ENCODE measurements at places on chromosomes 1 and 21.
A peak's percentile ranks its signal among the peaks of the same experiment; 100 is the strongest.

DNA sequence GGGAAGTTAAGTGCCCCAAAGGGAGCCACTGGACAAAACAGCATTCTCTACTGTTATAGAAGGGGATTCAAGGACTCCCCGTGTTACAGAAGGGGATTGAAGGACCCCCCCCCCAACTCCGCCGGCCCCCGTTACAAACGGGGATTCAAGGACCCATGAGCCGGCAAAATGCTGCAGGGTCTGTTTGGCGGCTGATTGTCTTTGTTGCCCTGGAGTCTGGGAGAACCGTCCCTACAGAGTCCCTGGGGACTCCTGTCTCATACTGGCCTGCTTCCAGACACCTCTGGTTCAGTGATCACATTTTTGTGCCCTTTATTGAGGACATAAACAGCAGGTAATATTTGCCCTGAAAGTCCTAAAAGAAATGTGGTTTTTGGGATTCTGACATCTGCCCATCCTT lies 96.4 kb downstream of the SYF2 start:
- DNase-seq, result no peak

DNA sequence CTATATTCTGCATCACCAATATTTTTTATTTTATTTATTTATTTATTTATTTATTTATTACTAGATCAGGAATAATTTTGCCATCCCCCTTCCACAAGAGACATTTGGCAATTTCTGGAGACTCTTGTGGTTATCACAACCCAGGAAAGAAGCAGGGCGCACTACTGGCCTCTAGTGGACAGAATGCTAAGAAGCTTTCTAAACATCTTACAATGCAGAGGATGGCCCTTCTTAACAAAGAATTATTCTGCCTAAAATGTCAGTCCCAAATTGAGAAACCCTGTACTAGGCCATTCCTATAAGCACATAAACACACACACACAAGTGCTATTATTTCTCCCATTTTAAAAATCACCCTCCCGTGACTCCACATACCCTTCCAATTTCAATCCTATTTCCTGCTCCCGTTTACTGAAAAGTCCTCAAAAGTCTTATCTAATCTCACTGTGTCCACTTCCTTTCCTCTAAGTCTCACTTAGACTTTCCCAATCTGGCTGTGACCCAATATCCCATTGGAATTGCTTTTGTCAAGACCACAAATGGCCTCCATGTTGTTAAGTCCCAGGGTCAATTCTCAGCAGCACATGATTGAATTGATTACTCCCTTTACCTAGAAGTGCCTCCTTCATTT lies 43.7 kb upstream of the RNF11 start:
- DNase-seq, result peak; percentile 79

DNA sequence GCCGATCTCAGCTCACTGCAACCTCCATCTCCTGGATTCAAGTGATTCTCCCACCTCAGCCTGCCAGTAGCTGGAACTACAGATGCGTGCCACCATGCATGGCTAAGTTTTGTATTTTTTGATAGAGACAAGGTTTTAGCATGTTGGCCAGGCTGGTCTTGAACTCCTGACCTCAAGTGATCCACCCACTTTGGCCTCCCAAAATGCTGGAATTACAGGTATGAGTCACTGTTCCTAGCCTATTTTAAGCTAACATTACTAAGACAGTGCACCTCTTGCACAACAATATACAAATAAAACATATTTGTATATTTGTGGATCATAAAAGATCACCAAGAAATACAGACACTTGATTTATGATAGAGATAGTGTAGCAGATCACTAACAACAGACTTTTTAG lies 139.1 kb downstream of the DUSP10 start:
- DNase-seq, result peak; percentile 65

- no peak for DNase-seq
These were observed 216.1 kb downstream of the PBX1 start for GRCh38 chr1:164774819-164775654.

DNA sequence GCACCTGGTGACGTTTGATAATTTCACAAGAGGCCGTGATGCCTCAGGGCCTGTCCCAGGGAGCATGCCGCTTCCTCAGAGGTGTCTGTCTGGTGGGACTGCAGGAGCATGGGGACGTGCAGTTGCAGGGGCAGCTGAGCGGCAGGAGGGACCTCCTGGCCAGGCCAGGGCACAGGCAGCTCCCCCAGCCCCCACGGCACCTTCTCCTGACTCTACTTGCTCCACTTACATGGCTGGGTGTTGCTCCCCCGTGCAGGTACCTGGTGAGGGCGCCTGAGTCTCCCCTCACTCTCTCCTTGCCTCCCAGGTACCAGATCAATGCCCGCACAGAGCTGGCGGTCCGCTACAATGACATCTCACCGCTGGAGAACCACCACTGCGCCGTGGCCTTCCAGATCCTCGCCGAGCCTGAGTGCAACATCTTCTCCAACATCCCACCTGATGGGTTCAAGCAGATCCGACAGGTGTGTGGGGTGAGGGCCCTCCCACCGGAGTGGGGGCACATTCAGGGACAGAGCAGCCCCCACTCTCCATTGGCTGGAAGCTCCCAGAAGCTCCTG lies 108.4 kb downstream of the PDE9A start:
- DNase-seq, result no peak

DNA sequence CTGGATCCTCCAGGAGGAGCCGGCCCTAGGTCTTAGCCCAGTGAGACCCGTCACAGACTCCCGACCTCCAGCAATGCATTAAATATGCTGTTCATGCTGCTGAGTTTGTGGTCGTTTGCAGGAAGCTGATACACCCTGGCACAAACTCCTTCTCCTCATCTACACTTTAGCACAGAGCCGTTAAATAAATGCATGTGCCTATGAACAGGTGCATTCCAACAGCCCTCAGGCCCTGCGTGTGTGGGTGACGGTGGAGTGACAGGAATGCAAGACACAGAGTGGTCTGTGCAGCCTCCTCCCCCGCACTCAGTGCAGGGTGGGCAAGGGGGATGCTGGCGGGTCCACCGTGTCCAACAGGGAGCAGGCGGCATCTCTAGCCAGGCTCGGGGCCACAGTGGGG lies 106.6 kb upstream of the TMPRSS2 start:
- no peak for DNase-seq

GRCh38 chr1:91798241-91798648 lies 87.7 kb downstream of the TGFBR3 start:
- DNase-seq, result no peak

GRCh38 chr1:81125672-81126071 lies 675.1 kb upstream of the ADGRL2 start:
- no peak for DNase-seq

DNA sequence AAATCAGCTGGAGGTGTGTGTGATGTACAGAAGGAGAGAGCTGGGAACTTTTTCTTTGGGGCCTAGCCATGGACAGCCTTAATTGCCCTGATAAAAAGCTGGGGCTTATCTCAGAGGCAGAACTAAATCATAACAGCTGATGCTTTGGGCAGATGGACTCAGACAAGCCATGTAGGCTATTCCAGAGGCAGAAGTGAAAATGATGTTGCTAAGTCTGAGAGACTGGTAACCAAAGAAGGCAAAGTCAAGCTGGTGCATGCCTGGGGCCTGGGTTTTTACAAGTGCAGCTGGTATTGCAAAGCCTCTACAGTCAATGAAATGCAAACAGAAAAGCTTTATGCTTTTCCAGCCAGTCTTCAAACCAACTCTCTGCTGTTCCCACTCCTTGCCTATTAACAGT lies 39.0 kb upstream of the LMX1A start:
- DNase-seq, result no peak

DNA sequence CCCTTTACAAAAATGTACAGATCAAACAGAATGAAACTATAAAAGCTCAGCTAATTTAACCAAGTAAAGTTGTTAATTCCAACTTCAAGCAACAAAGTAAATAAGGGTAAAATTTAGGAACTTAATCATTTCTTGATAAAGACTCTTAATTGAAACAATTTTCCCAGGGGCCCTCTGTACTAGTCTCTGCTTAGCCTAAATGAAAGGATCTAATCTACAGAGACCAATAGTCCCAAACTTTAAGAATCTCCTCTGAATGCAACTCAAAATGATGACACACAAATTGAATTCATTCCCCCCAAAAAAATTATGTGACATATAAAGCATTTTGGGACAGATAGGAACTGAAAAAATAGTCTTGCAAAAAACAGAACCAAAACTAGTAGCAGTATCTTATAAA lies 16.6 kb downstream of the EYA3 start:
- no peak for DNase-seq

DNA sequence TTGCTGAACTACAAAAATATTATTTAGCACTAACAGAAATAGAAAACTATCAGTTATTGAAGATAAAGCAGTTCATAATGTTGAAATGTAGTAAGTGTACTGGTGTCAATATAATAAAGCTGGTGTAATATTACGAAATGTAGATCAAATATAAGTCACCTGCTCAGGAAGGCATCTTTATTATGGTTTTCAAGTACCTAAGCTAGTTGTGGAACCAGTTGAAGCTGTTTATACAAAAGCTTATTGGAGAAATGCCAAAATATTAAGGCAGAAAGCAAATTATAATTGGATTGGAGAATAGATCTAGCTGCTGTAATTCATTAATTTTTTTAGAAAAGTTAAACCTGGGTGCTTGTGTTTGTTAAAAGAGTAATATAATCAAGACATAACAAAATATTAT lies 6.2 kb upstream of the MARK1 start:
- DNase-seq, result no peak

DNA sequence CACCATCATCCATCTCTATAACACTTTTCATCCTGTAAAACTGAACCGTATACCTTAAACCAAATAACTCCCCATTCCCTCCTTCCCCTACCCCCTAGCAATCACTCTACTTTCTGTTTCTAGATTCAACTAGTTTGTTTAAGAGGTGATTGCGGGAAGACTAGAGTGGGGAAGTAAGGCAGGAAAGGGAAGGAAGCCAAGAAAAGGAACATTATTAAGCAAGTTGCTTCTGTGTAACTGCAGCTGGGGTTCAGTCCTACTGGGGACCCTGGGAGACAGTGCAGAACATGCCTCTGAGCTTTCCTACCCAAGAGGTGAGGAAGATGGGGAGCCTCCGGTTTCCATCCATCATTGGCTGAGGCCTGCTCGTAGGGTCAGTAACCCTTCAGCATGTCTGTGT lies 28.9 kb upstream of the H3-3A start:
- no peak for DNase-seq

GRCh38 chr21:34560021-34560420 lies 48.0 kb upstream of the KCNE1 start:
- no peak for DNase-seq

- no peak for DNase-seq
These were observed 70.3 kb downstream of the MORN1 start for GRCh38 chr1:2320760-2321667.

- DNase-seq, result no peak
These were observed 2.5 kb upstream of the ZBTB8A start for GRCh38 chr1:32536764-32537163.

GRCh38 chr1:41501581-41501980 lies 17.1 kb upstream of the EDN2 start:
- no peak for DNase-seq

DNA sequence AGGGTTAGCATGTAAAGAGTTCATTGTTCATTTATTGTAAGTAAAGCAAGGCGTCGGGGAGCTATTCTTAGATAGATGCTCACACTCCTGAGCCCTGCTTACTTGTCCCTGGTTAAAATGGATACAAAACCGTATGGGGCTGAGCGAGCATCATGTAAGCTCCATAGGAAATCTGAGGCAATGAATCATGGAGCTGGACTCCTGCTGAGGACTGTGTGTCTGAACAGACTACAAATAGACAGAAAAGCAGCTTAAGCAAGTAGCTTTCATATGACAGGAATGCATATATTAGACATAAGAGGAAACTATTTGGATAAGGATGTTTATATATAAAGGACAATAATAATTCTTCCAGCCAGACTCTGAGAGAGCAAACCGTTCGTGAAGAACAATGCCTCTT lies 604.9 kb upstream of the PTBP2 start:
- DNase-seq, result no peak

DNA sequence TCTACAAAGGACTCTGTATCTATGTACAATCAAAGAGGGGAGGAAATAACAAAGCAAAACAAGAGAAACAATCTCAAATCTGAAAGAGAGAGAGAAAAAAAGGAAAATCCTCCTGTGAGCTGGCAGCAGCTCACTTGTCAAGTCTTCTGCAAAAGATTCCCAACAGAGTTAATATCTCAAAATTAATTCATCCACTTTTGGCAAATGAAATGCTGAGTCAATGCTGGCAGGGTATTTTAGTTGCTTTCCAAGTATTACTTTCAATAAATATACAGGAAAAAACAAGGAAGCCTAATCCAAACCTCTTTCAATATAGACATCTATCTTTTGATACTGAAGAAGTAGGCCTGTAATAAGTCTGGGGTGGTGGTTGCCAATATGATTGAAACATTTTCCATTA lies 613.9 kb upstream of the NEGR1 start:
- DNase-seq, result no peak

DNA sequence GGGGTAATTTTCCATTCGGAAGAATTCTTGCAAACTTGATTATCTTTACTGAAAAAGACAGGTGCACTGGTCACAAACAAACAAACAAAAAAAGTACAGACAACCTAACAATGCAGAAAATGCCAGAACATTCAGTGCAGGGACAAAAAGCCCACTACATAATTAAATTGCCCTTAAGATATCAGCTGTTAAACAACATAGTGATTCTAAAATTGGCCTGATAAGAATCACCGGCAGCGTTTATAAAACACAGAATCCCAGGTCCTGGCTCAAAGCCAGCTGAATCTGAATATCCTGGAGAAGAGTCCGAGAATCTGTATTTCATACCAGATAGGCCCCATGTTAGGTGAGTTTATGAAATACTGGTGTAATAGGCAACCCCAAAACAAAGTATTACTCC lies 6.1 kb downstream of the PLPP3 start:
- no peak for DNase-seq

DNA sequence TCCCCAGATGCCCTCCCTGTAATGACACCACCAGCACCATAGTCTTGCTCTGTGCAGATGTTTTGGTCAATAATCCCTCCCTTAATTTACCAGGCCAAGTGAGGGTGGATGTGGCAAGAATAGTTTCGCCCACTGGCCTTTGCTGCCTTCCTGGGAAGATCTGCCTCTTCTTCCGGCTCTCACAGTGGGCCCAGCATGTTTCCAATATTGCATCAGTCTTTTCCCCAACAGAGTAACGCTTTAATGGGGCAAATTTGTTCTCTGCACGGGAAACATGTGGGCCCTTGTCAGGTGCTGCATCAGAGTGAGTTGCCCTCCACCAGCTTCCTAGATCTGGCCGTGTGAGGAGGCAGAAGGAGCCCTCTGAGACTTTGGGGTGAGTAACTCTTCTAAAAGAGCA lies 12.0 kb upstream of the ALX3 start:
- no peak for DNase-seq

DNA sequence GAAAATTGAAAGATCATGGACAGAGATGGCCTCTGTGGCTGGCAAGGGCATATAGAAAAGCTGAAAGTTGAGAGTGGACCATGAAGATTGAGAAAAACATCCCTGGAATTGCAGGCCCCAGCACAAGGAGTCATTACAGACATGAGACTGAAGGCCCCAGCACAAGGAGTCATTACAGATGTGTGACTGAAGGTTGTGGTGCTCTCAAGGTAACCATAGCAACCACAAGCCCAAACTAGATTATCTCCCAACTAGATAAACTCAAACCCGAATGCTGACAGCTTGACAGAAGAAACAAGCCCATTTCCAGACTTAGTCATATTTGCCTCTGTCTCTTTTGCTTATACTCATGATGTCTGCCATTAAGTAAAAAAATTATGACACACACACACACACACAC lies 1252.1 kb upstream of the ADGRL4 start:
- DNase-seq, result no peak
